Central memory CD4-positive, alpha-beta T cell (primary cell): ENCODE measurements at places on chromosomes 12 and 14.
A peak's percentile ranks its signal among the peaks of the same experiment; 100 is the strongest.

GRCh38 chr14:20675669-20676068 lies 8.7 kb upstream of the RNASE4 start:
- DNase-seq: no peak

DNA sequence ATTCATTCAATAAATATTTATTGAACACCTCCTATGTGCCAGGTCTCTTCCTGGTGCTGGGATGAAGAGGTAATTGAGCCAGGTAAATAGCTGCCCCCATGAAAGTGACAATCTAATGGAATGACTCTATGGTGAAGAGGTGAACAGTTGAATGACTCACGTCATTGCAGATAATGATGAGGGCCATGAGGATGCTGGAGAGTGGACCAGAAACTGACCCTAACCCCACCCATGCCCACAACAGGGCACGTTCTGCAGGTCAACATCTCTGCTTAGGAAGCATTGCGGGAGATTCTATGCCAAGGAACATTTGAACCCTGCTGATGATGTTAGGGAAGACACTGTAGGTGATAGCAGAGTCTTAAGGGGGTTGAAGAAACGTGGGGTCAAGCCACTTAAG lies 788.9 kb upstream of the TBX3 start:
- DNase-seq: no peak

DNA sequence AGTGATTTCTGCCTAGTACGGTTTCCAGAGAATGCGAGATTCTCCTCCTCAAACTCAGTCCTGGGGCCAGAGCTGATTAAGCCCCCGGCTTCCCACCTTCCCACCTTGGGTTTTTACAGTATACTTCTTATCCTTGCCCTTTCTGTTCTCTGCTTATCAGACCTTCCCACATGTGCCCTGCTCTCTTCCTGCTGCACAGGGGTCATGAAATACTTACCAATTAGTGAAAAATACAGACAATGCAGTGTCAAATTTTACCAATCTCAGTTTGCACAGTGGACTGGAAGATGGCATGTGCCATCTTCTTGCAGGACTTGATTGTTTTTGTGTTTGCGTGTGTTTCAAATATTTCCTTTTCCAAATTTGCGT lies 14.7 kb downstream of the SUSD6 start:
- DNase-seq: no peak

DNA sequence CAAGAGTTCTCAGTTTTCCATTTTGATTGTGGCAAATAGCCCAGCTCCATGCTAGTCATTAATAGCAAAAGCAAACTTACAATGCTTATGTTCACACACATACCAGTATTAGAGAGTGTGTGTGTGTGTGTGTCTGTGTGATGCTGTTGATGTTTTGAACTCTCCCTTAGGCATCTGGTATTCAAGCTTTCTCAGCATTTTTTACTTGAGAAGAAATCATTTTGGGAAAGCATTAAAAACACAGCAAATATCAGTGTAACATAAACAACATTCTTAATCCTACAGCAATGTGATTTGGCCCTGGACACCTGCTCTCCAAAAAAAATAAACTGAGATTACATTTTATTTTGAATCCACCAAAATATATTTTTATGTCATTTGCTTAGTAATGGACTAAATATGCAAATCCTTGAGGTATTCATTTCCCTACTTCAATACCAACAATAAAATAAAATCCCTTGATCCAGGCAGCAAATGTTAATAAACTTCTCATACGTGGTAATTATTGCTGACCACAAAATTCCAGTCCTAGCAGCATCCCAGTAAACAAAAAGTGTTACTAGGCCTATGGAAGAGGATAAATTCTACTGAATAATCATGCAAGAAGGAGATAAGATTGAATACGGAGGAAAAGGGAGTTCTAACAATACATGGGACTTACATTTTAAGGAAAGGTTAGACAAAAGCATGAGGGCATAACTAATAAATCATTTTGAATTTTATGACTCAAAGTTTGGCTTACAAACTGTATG lies 249.5 kb upstream of the CLEC14A start:
- no peak for DNase-seq

GRCh38 chr12:120110550-120111501 lies 5.7 kb downstream of the RAB35 start:
- peak; percentile 60 for DNase-seq

DNA sequence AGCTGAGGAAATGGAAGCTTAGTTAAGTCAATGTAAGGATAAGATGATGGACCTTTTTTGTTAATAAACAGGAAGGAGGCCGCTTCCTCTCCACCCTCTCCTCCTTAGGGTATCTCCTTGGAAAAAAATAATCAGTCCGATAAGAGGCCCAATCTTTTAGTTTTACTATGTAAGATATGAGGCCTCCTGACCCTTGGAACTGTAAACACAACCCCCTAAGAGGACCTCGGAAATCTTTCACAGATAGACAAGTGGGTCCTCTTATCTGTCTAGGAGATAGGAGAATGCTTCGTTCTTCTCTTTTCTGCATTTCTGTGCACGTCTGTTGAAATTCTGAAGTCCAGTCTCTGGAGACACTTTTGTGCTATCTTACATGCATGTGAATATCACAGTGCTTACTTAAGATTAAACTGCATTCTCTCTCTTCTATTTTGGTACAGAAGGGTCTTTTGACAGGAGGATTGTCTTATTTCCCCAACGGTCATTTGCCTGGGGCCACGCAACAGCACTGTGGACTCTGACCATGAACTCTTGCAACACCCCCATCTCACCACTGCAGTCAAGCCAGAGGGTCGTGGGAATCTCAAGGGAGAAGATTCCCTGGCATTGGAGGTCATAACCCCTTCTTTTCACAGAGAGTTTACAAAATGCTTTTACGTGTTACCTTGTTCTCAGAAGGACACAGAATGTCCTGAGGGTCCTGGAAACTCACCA lies 313.0 kb upstream of the RTL1 start:
- DNase-seq: no peak

DNA sequence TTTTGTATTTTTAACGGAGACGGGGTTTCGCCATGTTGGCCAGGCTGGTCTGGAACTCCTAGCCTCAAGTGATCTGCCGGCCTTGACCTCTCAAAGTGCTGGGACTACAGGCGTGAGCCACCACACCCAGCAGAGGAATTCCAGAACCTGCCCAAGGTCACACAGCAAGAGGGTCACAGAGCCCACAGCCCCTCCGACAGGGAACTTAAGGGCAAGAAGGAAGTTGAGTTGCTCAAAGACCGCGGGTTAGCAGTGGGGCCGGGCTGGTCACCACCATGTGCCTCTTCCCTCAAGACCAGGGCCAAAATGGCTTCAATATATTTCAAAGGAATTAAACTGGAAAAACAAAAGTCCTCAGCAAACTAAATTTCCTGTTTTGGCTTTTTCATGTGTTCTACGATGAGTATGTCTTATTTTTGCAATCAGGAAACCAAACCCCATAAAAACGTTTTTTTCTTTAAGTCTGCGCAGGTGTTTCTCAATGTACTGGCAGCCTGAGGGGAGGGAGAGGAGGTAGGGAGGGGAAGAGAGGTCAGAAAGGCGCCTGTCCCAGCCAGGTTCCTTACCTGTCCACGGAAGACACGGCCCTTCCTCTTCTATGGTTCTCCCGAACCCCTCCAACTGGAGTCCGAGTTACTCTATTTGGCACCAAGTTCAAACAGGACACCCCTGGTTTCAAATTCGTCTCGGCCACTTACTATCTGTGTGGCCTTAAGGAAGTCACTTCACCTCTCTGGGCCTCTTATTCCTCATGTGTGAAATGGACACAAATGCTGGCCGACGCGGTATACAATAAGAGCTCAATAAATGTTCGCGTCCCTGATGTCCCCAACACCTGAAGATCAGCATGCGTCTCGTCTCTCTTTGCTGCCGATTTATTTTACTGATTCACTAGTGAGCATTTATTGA lies 778 bp downstream of the SLC8B1 start:
- DNase-seq: peak; percentile 30

GRCh38 chr12:53659011-53659551 lies 16.8 kb downstream of the ATP5MC2 start:
- DNase-seq: no peak

GRCh38 chr12:117005417-117006046 lies 93.7 kb downstream of the TESC start:
- DNase-seq: no peak

DNA sequence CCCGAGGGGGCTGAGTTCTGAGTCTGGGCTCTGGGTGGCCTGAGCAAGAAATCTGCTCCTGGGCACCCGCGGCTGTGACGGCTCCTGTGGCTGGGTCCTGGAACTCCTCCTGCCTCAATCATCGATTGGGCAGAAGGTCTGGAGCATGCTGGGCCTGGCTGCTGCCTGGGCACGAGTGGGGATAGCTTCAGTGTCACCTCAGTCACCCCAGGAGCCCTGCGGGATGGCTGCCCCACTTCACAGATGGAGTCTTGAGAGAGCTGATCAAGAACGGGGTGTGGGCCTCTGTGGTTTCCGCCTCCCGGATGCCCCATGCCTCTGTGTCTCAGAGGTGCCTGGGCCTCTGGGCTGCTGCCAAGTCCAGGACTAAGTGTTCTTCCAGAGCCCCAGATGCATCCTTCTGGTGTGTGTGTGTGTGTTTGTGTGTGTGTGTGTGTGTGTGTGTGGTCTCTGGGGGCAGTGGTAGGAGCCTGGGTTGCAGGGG lies 185.6 kb upstream of the C14orf180 start:
- DNase-seq: peak; percentile 87

DNA sequence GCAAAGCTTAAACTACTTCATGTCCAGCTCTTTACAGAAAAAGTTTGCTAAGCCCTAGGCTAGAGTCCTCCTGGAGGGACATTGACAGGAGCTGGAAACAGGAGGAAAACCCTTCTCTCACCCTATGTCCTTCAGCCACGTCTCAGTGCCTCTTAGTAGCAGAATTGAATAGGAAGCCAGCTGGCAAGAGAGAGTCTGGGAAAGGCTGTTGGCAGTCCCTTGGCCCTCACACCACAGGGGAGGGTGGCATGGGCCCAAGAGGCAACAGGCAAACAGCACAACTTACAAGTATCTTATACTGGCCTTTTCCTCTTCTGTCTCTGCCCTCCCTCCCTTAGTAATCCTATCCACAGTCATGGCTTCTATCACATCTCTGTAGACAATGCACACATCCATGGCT lies 27.7 kb upstream of the DHRS2 start:
- DNase-seq: no peak

- DNase-seq: no peak
These were observed 95.9 kb downstream of the SINHCAF start for GRCh38 chr12:31230004-31230403.

DNA sequence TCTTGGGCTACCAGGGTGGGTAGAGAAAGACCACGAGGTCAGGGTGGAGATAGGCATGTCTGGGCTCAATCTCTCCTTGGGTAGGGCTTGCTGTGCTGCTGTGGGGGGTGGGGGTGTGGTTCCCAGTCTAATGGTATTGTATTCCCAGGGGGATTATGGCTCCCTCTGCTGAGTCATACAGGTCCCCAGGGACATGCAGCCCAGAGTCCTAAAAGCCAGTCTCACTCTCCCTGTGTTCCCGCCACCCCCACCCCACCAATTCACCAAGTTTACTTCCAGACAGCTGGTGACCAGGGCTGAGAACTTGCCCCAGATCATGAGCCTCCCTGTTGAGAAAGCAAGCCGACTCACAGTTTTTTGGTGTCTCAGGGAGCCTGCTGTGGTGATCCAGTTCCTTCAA lies 367.6 kb downstream of the C12orf75 start:
- DNase-seq: no peak

DNA sequence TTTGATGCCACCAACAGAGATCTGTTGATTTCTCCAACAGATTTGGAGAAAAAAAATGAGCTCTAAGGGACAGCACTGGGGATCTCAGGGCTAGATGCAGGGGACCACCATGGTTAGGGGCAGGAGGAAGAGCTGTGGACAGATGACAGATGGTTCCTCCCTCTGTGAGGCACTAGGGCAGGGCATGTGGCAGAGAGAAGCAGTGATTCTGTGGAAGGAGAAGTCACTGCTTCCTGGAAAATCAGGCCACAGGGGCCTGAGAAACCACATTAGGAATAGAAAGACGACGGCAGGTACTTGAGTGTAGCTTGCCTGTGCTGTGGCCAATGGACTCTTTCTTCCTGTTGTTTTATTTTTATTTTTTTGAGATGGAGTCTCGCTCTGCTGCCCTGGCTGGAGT lies 24.9 kb upstream of the TMED2 start:
- no peak for DNase-seq

- DNase-seq: no peak
These were observed 17.5 kb upstream of the SCARB1 start for GRCh38 chr12:124881123-124881522.

GRCh38 chr14:77618381-77618970 lies 2.0 kb upstream of the SPTLC2 start:
- DNase-seq: no peak

- no peak for DNase-seq
These were observed 3.7 kb upstream of the SELPLG start for GRCh38 chr12:108637222-108637971.

DNA sequence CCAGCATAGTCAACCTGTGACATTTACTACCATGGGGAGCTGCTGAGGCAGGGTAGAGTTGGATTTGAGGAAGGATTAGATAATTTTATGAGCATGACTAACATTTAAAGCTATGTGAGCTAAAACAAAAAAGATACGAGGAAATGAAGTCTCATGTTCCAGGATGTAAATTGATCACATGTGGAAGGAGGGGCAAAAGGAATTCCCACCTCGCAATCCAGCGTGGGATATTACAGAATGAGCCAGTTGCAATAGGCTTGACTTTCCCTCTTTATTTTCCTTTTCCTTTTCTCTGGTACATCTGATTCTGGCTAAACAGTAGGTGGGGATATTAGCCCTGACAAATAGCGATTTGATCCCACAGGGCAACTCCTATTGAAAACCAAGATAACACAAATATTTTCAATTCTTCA lies 214.9 kb upstream of the HMGA2 start:
- DNase-seq: no peak

DNA sequence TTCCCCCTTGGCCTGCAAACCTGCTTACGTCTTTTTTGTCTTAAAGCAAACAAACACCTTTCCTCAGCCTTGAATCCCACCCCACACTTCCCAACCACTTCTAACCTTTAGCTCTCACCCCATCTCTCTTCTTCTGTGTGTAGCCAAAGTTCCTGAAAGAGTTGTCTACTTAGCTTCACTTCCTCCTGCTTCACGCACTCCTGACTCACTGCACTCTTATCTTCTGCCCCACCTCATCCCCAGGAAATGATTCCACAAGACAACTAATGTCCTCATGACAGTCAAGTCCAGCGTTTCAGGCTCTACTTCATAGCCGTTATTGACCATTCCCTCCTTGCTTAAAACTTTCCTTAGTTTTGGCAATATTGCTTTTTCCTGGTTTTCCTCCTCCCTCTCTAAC lies 22.4 kb downstream of the EIF2B2 start:
- DNase-seq: no peak

GRCh38 chr14:58395812-58396788 lies at the start of gene TOMM20L:
TSS of gene TOMM20L (plus strand) at chr14:58395930. CDS start at chr14:58395958, 28 bp downstream.
- DNase-seq: peak; percentile 64

- peak; percentile 40 for DNase-seq
These were observed 5.0 kb upstream of the SLC25A47 start for GRCh38 chr14:100317912-100318808.

DNA sequence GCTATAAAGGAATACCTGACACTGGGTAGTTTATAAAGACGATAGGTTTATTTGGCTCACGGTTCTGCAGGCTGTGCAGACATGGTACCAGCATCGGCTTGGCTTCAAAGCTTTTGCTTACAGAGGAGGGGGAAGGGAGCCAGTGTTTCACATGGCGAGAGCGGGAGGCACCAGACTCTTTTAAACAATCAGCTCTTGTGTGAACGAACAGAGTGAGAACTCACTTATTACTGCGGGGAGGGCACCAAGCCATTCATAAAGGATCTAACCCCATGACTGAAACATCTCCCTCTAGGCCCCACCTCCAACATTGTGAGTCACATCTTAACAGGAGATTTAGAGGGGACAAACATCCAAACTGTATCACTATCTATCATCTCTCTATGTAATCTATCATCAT lies 227.4 kb downstream of the TMEM132D start:
- no peak for DNase-seq

GRCh38 chr14:26206640-26207039 lies 391.2 kb downstream of the NOVA1 start:
- no peak for DNase-seq
